ENCODE measurements at places on chromosomes 12 and 14. TPM values are rescaled to one million over a fixed set of nuclear protein-coding genes. Genes with fewer than 3 reads are reported as not detected.
A peak's percentile ranks its signal among the peaks of the same experiment; 100 is the strongest.

PLEK2 gene
- 4.9 TPM for total RNA-seq

OTUB2 gene
- 2.2 TPM for total RNA-seq

AKAP5 gene
- 1.7 TPM for total RNA-seq

GPR137C gene
- total RNA-seq, result 7.0 TPM

SLC41A2 gene
- 64.7 TPM for total RNA-seq

- DNase-seq, result no peak
- no peak overlapping the region for H3K4me3 ChIP-seq
- no peak overlapping the region for H3K27ac ChIP-seq
- H3K36me3 ChIP-seq, result no peaks in the 10 kb centered on the region
- peaks cover 14% of the 10 kb centered on the region for H3K27me3 ChIP-seq
Observed at GRCh38 chr14:33643426-33644181, 307.3 kb downstream of the EGLN3 start.

DNA sequence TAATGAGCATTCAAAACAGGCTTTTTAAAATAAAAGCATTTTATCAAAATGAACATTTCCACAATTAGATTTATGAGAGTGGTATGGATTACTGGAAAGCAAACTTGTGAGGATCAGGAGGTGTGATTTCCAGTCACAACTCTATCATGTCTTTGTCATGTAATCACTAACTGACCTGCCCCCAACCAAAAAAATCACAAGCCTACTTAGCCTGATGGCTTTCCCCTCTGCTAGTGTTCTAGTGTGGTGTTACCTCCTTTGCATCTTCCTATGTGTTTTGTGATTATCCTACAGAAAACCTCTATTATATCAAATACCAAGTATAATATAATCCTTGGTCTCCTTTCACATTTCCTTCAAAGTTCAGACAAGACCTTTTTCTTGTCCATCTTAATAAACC is 168.6 kb downstream of the NOVA1 start:
- no peak overlapping the region for H3K27ac ChIP-seq
- DNase-seq, result no peak
- no peak overlapping the region for H3K4me3 ChIP-seq
- H3K4me1 ChIP-seq, result no peaks in the 10 kb centered on the region

- H3K4me3 ChIP-seq, result no peak overlapping the region
- no peaks in the 10 kb centered on the region for H3K27me3 ChIP-seq
- no peaks in the 10 kb centered on the region for H3K36me3 ChIP-seq
- H3K4me1 ChIP-seq, result peaks cover 27% of the 10 kb centered on the region
Observed at GRCh38 chr12:13173012-13173932, 23.3 kb upstream of the EMP1 start.

DNA sequence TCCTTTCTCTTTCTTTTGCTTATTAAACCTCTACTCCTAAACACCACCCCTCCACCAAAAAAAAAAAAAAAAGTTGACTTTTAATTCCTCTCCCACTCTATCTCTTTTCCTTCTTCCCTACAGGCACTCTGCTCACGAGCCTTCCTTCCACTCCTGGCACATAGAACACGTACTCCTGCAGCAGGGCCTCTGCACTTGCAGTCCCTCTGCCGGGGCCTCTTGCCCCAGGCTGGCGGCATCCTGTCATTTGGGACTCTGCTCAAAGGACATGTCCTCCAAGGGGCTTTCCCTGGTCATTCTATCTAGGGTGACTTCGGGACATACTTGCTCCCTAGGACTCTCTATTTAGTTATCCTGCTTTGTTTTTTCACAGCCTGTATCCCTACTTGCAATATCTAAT is 7.7 kb downstream of the FOS start:
- peak; percentile 48 for DNase-seq
- H3K27me3 ChIP-seq, result no peaks in the 10 kb centered on the region
- no peak overlapping the region for H3K27ac ChIP-seq
- H3K36me3 ChIP-seq, result peaks cover 3% of the 10 kb centered on the region
- no peak overlapping the region for H3K4me3 ChIP-seq
- H3K4me1 ChIP-seq, result no peaks in the 10 kb centered on the region

DNA sequence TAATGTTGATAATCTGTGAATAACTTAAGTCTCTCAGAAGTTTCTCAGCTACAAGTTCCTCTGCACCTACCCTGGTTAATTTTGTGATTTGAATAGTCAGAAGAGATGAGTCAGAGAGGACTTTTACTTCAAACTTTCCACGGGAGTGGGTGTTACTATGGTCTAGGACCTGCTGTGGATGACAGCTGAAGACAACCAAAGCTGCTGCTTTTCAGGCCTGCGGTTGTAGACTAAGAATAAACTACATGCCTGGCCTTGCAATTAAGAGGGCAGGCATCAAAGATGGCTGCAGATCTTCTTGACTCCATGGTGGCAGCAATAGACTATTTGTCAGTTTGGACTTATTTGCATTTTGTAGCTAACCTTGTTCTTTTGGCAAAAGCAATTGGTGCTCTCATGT is 227.1 kb upstream of the KRR1 start:
- H3K36me3 ChIP-seq, result no peaks in the 10 kb centered on the region
- H3K4me3 ChIP-seq, result no peak overlapping the region
- H3K27ac ChIP-seq, result no peak overlapping the region
- no peaks in the 10 kb centered on the region for H3K4me1 ChIP-seq
- no peaks in the 10 kb centered on the region for H3K27me3 ChIP-seq
- no peak for DNase-seq

- H3K36me3 ChIP-seq, result no peaks in the 10 kb centered on the region
- H3K4me1 ChIP-seq, result no peaks in the 10 kb centered on the region
- H3K27me3 ChIP-seq, result no peaks in the 10 kb centered on the region
- H3K27ac ChIP-seq, result no peak overlapping the region
- no peak overlapping the region for H3K4me3 ChIP-seq
Observed at GRCh38 chr12:25087596-25087995, 107.4 kb downstream of the DNAI7 start.

DNA sequence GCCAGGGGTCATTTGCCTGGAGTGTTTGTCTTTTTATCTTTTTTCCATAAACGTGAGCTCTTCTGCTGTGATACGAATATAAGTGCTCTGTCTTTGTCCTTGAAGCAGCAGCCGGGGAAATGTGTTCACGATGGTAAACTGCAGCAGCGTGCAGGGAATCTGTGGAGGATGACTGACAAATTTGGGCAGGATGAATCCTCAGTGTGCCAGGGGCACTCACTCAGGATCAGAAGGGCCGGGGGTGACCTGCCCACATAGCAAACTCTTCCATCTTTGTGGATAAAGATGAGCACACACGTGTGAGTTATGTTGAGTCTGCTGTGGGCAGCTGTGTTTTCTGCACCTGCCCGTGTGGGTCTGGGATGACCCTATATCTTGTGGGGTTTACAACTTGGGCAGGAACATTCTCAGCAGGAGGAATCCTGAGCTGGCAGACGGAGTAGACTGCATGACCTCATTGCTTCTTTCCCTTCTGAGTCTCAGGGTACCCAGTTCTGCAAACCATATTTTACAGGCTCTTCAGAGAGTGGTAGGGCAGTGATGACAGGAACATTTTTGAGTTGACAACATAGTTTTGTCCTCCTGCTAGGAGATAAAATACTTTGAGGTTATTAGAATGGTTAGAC is 711 bp downstream of the ANO4 start:
- H3K27me3 ChIP-seq, result no peaks in the 10 kb centered on the region
- H3K36me3 ChIP-seq, result no peaks in the 10 kb centered on the region
- peaks cover 49% of the 10 kb centered on the region for H3K4me1 ChIP-seq

DNA sequence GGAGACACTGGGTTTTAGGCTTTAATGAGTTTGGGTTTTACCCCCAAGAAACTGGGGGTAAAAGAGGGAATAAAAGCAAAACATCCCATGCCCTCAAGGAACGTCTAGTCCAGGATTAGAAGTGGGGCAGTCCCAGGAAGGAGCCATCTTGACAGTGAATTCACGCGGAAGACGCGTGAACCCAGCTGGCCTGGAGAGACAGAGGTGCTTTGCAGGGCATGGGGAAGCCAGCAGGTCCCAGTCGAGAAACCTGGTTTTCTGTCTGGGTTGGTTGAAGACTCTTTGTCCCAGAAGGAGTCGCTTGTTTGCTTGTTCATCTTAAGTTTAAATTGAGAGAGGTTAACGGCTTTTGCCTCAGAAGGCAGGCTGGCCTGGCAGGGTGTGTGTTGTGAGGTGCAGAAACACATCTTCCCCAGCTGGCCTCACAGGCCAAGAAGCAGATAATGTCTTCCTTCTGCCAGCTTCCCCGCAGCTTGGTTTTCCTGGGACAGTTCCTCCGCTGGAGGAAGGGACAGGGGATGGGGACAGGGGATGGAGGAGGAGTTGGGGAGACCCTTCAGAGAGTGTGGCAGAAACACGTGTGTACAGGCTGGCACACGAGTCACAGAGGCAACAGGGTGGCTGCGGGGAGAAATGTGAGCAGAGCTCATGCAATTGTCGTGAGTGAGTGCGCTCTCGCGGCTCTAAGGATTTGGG is 18.5 kb upstream of the CD9 start:
- no peaks in the 10 kb centered on the region for H3K4me1 ChIP-seq
- H3K27ac ChIP-seq, result peak overlapping the region; percentile 76
- DNase-seq, result peak; percentile 33
- H3K4me3 ChIP-seq, result no peak overlapping the region
- no peaks in the 10 kb centered on the region for H3K27me3 ChIP-seq
- H3K36me3 ChIP-seq, result no peaks in the 10 kb centered on the region

- peak overlapping the region; percentile 6 for H3K4me3 ChIP-seq
- DNase-seq, result peak; percentile 47
- H3K27ac ChIP-seq, result no peak overlapping the region
- H3K4me1 ChIP-seq, result peaks cover 2% of the 10 kb centered on the region
- no peaks in the 10 kb centered on the region for H3K36me3 ChIP-seq
- H3K27me3 ChIP-seq, result peaks cover 12% of the 10 kb centered on the region
Observed at GRCh38 chr12:120584343-120585149, 3.3 kb upstream of the POP5 start.

DNA sequence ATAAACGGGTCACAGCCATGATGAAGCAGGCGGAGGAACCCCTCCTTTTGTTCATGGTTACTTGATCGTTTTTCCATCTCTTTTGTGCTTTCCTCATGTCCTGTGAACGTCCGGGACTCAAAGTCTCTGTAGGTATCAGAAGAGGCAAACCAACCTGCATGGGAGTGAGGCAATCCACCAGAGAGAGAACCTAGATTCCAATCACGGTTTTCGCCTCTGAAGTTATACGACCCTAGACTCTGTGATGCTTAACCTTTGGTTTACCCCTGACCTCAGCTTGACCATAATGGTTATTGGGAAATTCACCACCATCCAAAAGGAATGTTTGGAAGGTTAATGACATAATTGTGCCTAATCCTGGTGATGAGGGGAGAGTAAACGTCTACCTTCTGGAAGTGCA is 186.8 kb upstream of the PRICKLE1 start:
- no peak overlapping the region for H3K4me3 ChIP-seq
- no peak overlapping the region for H3K27ac ChIP-seq
- H3K4me1 ChIP-seq, result no peaks in the 10 kb centered on the region
- no peaks in the 10 kb centered on the region for H3K36me3 ChIP-seq
